ENCODE measurements at places on chromosomes 3 and 15.

DNA sequence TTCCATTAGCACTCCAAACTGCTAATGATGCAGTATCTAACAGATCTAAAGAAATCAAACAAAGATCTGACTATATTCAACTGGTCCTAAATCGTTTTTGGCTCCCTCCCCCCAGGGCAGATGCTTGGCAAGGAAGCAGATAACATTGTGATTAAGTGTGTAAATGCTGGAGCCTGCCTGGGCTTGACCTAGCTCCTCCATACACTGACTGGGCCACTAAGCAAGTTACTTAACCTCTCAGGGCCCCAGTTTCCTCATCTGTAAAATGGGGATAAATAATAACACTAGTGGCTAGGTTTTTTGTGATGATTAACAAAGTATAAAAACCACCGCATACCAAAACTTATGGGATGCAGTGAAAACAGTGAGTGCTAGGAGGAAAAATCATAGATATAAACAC, 9.2 kb downstream of the EID1 start:
- no peak for DNase-seq

DNA sequence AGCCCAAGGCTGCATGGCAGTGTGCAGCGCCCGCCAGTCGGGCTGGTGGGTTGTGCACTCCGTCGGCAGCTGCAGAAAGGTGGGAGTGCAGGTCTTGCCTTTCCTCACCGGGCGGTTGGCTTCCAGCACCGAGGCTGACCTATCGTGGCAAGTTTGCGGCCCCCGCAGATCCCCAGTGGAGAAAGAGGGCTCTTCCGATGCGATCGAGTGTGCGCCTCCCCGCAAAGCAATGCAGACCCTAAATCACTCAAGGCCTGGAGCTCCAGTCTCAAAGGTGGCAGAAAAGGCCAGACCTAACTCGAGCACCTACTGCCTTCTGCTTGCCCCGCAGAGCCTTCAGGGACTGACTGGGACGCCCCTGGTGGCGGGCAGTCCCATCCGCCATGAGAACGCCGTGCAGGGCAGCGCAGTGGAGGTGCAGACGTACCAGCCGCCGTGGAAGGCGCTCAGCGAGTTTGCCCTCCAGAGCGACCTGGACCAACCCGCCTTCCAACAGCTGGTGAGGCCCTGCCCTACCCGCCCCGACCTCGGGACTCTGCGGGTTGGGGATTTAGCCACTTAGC, 4.3 kb downstream of the ISL2 start:
- DNase-seq, result peak; percentile 37

- DNase-seq, result no peak
Observed at GRCh38 chr3:182808041-182808770, 14.9 kb downstream of the ATP11B start.

DNA sequence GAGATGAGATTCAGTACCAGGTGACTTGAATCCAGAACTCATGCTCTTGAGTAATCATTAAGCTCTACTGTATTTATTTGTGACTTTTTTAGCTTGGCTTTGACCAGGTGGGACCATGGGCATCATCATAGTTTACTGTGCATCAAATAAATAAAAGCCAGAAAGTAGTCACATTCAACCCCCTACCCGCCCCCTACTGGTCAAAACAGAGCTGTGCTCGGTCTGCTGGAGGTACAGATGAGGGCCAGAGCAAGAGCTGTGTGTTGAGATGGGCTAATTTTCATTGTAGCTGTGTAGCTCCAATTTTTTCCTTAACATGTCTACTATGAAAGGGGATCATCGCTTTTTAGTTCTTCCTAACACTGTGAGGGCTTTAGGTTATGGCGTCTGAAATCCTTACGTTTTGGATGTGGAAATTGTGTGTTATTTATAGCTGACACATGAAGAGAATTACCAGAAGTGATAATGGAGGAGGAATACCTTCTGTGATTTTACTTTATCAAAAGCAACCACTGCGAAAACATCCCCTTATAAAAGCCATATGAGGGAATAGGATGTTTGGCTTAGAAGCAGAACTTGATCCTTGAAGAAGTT, 375.1 kb downstream of the PTPRG start:
- DNase-seq, result no peak

GRCh38 chr15:57356636-57357035, 19.7 kb upstream of the CGNL1 start:
- DNase-seq, result no peak

DNA sequence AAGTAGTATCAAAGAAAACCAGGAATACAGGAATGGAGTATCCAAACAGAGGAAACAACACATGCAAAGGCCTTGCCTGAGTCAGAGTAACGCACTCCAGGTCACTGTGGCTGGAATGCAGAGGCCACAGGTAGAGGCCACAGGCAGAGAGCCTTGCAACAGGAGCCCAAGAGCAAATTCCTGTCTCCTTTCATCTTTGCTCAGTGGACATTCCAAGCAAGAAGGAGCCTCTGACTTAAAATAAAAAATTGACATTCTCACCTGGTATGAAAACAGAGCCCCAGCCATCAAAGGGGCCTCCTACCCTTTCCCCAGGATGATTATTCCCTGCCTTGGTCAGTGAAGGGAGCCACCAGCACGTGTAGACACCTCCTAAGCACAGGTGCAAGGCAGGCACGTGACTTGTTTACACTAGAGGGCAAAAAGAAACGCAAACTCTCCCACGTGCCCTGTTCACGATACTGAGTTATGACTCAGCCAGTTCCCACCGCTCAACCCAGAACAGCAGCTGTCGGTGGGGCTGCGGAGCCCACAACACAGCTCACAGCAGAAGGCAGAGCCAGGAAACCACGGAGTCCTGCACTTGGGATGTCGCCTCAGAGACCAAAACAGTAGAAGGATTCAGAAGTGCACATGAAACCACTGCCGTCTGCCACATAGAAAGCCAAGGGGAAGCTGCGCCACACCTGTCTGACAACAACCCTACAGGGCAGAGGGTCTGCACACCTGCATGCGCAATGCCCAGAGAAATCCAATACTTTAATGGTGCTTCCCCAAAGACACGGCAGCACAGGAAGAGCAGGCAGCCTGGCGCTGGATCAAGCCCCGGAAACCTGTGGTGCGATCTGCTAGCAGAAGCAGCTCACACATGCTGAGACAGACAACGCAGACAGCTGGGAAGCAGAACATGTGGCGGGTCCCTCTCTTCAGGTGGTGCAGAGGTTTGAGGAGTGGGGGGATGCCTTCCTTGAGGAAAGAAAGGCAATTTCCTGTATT, 52.1 kb downstream of the ITGB5 start:
- DNase-seq, result peak; percentile 20

- no peak for DNase-seq
Observed at GRCh38 chr3:131402391-131403039, 20.9 kb downstream of the NUDT16 start.

DNA sequence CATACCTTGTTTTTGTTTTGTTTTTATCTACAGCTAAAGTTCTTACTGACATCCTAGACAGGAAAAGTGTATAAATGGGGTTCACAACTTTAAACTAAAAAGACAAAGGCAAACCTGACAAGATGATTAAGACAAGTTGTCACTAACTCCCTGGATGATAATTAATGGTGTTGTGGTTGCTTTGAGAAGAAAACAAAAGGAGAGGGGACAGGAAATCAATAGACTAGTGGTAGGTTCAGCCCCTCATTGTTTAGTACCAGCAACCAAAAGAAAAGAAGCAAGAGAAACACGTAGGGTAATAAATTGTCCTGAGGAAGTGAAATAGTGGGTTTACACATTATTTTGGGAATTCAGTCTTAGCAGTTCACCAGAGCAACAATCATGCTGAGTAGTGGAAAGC, 78.8 kb downstream of the BFSP2 start:
- DNase-seq, result no peak

GRCh38 chr3:134640872-134641470, 9.9 kb downstream of the KY start:
- DNase-seq, result no peak

DNA sequence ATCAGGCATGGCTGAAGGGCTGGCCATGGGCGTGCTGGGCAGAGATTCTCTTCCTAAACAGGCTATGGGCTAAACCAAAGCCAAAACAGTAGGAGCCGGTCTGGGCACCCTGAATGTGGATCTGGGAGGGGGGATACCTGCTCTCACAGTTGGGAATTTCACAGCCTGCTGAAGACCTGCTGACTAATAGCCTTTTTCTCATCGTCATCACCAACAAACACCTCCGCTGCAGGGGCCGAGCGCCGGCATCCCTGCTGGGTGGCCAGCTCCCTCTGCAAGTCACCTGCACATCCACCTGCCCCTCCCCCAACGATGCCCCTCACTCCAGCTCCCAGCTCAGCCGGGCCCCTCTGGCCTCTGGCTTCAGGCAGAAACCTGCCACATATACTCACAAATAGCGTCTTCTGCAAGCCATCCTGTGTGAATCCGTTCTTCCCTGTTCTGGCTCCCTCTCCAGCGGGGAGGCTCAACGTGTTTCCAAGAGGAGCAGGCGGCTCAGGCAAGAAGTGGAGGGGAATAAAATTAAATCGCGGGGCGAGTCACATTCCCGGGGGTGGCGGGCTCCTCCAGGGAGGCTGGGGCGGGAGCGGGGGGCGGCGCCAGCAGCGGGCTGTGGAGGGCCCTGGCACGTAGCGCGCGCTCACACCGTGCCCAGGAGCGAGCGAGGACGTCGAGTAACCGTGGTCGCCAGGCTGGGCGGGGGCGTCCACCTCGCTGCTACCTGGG, 466 bp downstream of the IQSEC1 start:
- DNase-seq, result no peak

DNA sequence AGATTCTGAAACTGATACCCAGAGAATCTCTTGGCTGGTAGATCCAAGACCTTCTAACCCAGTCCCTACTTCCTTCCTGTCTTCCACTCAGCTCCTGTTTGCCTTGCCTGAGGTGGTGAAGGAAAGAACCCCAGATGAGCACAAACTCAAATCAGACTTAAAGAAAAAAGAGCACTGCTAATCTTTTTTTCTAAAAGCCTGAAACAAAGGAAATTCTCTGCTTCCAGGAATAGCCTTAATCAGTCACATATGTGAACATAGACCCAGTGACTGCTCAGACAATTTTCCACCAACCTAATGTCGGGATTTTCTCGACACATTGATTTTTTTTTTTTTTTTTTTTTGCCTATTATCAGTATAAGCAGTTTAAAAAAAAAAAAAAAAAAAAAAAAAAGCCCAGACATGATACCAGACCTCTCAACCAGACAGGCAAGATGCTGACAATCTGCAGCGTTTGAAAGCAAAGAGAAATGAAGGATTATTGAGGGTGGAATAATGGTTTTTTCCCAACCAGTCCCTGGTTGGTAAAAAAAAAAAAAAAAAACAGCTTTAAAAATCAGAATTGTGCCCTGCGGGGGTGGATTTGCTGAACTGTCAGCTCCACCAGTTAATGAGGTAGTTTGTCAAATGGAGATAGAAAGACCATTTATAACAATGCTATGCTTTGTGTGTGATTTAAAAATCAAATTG, 256.8 kb upstream of the RARB start:
- no peak for DNase-seq

GRCh38 chr3:132538072-132538471, 59.0 kb upstream of the ACKR4 start:
- no peak for DNase-seq

- DNase-seq, result no peak
Observed at GRCh38 chr15:50057905-50058639, 61.0 kb downstream of the ATP8B4 start.

- no peak for DNase-seq
Observed at GRCh38 chr3:126389112-126389793, 5.5 kb upstream of the CFAP100 start.
